ENCODE measurements at places on chromosomes 6 and 20.

DNA sequence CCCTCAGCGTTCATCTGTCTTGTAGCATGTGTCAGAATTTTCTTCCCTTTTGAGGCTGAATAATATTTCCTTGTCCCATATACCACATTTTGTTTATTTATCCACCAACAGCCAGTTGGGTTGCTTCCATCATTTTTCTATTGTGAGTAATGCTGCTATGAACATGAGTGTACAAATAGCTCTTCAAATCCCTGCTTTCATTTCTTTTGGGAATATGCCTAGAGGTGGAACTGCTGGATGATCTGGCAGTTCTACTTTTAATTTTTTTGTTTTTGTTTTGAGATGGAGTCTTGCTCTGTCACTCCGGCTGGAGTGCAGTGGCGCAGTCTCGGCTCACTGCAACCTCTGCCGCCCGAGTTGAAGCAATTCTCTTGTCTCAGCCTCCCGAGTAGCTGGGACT lies 64.7 kb downstream of the SASH1 start:
- no peak for DNase-seq

GRCh38 chr20:24756292-24757025 lies 192.6 kb upstream of the CST7 start:
- no peak for DNase-seq

DNA sequence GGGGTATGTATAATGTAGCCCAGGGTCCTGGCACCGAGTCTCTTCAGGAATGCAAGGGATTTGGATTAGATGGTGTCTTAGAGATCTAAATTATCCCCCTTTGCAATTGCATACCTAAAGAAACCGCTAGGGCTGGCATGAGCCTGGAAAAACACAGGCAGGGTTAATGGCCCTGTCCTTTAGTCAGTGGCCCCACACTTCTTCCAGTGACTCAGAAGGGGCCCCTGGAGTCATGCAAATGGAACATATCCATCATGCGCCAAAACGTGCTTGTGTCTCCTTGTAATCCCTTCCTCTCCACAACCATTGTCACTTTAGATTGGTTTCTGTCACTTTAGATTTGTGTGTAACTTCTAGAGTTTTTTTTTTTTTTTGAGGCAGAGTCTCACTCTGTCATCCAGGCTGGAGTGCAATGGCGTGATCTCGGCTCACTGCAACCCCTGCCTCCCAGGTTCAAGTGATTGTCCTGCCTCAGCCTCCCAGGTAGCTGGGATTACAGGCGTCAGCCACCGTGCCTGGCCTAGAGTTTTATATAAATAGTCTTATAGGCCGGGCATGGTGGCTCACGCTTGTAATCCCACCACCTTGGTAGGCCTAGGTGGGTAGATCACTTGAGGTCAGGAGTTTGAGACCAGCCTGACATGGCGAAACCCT lies 8.7 kb upstream of the MYBL2 start:
- DNase-seq: peak; percentile 14

GRCh38 chr6:163128324-163128723 lies 286.2 kb upstream of the QKI start:
- no peak for DNase-seq

GRCh38 chr6:70860045-70860444 lies 96.8 kb downstream of the B3GAT2 start:
- DNase-seq: no peak

GRCh38 chr6:54722328-54722727 lies 124.2 kb upstream of the FAM83B start:
- no peak for DNase-seq

GRCh38 chr6:99136488-99136887 lies 188.7 kb upstream of the FBXL4 start:
- no peak for DNase-seq

GRCh38 chr20:19310541-19310940 lies 98.1 kb downstream of the SLC24A3 start:
- no peak for DNase-seq

GRCh38 chr20:41538810-41539596 lies 79.2 kb downstream of the CHD6 start:
- DNase-seq: no peak

- no peak for DNase-seq
These were observed 17.0 kb downstream of the MCM8 start for GRCh38 chr20:5967469-5967868.

DNA sequence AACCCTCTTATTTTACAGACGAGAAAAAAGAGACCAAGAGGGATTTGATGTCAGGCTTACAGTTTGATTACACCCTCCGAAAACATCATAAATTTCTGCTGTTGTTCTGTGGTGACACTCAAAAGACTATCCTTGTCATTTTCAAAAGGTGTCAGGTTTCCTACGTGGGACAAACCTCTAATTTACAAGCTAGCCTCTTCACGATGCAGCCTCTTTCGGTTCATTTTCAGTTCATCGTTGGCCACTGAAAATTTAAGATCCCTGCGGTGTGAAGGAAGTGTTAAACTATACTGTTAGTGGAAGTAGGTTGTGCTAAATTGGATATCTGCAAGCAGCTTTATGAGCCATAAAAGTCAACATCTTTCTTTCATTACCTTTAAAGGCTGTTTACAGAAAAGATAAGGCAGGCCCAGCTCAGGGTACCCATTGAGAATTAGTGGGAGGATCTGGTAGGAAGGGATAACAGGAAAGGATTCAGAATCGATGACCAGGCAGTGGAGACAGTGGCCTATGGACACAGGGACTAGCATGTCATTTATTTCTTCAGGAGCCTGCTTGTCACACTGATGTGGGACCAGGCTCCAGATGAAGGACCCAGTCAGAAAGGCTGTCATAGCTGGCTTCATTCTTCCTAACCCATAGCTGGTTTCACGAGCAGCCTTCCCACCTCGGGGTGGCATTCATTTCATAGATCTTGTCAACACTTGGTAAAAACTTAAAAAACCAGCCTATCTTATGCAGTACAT lies 329.1 kb upstream of the SOX4 start:
- DNase-seq: no peak

DNA sequence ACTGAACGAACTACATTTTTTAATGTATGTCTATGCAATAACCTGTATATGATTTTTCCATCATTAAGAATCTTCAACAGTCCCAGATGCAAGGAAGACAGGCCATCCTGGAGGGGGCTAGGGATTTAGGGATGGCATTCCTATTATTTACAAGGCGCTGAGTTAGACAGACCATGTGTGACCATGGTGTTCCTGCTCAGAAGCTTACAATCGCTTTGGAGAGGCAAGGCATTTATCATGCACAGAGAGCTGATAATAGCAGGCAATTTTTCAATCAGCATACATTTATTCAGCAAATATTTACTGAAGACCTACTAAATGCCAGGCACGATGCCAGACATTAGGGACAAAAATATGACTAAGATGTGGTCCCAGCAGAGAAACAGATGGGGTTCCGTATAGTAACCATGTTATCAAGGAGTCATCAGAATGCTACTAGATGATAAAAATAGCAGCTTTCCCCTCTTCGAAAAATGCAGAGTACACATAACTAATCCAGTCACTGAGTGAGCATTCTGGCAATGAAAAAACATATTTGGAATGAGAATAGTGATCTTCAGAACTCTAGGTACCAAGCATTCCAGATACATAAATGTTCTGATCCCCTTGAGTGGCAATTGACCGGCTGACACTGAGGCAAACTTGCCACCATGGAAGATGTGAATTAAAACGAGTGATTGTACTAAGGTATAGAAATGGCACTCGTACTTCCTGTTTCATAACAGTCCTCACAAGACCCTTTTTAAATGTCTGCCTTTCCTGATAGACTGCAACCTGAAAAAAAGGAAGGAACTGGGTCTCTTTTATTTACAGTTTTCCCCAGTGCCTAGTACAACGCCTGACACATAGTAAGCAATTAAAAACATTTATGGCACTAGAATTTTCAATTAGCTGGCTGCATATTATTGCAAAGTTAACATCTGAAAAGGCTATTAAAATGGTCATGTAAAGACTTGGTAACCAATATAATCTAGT lies 135.7 kb downstream of the ATXN1 start:
- no peak for DNase-seq

DNA sequence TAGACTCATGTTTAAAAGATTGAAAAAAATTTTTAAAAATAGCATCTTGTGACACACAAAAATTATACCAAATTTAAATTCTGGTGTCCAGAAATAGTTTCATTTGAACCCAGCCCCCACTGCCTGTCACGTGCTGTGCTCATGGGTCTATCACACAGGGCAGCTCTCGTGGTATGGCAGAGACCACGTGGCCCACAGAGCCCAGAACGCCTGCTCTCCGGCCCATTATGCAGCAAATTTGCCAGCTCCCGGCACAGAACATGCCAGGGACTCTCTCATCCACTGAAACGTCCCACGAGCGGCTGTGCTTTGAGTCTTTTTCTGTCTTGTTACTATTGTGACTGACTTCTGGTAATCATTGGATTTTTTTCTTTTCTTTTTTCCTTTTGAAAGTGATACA lies 224.3 kb downstream of the TTLL2 start:
- no peak for DNase-seq

DNA sequence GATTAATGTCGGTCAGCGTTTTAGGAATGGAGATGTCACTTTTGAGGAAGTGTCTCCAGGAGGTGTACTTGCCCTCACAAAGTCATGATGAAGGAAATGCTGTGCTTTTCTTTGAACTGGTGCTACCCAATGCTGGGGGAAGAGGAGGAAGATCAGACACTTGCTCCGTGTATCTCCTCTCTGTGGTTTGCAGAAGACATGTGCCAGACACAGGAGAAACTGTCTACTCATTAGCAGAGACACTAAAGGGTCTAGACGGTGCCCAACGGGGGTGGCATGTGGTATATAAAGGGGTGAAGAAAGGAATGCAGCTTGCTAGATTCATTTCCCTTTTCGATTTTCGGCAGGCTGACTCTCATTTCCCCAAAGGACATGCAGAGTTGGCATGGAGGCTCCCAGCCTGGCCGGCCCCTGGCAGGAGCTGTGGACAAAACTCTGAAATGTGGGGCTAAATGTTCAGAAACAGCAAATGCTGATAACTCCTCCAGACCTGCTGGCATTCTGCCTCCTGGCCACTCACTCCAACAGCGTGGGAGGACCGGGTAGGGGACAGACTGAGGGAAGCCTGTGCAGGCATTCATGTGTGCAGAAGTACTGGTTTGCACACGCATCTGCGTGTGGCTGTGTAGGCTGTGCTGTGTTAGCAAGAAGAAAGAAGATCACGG lies 59.6 kb upstream of the QKI start:
- no peak for DNase-seq

DNA sequence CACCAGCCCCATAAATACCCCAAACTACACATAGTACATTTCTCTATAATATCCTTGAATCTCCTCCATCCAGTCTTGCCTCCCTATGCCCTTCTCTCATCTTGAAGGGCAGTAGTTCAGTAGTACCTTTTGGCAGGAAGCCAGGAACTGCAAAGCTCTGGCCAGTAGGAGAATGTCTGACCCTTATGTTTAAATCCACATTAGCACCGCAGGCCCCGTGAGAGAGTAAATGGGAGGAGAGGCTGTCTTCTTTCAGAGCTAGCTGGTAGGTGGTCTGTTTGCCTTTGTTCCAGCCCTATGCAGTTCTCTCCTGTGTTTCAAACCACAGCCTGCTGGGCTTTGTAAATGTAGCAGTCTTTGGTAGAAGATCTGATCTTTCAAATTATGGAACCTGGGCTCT lies 690.7 kb downstream of the DOK5 start:
- no peak for DNase-seq

GRCh38 chr6:89116702-89117101 lies 1.2 kb downstream of the SRSF12 start:
- no peak for DNase-seq

DNA sequence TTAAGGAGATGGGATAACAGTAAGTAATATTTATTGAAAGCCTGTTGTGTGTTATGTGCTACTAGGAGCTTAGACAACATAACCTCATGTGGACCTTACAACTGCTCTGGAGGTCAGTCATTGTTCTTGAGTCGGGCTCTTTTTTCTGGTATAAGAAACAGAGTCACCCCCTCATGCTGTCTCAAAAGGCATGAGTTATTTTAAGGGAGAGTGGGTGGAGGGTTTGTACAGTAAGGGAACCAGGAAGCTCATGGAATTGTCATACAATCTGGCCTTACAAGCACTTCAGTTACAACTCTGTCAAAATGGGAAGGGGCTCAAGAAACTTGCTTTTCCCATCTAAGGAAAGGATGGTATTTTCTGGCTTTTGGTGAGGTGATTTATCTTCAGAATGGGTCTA lies 16.5 kb upstream of the DSE start:
- DNase-seq: no peak

DNA sequence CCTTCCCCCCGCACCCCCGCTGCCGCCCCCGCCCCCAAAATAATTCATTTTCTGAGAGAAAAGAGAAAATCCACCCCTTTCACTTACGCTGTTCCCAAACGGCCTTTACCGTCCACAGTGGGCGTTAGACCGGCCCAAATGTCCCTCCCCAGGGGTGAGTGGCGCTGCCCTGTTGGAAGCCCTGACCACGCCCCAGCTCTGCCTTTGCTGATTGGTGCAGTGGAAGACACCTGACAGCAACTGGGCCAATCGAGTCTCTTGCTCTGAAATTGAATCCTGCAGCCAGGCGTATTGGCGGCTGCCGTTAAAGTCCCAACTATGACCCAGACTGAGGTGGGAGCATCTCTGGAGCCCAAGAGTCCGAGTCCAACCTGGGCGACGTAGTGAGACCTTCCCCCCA lies 15.7 kb downstream of the ZFP64 start:
- DNase-seq: no peak

- DNase-seq: no peak
These were observed 16.5 kb downstream of the SMLR1 start for GRCh38 chr6:130843575-130844320.

DNA sequence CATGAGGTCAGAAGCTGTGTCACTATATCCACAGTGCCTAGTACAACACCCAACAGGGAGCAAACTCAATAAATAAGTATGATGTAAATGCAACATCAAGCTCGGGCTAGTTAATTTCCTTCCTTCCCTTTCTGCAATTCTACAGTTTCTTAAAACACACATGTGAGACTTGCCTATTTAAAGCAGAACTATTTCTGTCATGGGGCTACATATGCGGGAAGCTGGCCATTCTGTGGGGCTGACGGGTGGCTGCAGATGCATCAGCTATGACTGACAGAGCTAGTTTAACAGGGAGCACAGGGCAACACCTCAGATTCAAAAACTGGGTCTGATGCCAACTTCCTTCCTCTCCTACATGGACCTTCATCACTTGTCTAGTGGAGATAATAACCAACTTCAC lies 118.1 kb upstream of the ENPP5 start:
- DNase-seq: no peak

DNA sequence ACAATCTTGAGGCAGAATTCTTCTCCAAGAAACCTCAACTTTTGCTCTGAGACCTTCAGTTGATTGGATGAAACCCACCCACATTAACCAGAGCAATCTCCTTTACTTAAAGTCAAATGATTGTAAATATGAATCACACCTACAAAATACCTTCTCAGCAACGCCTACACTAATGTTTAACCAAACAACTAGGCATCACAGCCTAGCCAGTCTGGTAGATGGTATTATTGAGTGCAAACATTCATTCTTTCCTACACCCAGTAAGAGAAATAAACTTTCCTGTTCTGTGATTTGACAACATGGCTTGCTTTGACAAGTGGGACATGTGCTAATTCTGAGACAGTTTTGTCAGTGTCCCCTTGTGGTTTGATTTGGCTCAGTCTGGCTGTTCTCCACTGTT lies 252.2 kb downstream of the HACE1 start:
- DNase-seq: no peak

GRCh38 chr20:52193886-52194545 lies 2.4 kb upstream of the ZFP64 start:
- no peak for DNase-seq

GRCh38 chr20:11217326-11218172 lies 543.8 kb upstream of the JAG1 start:
- DNase-seq: no peak

All from stimulated activated CD8-positive, alpha-beta memory T cell treated with anti-CD3 and anti-CD28 coated beads, Interleukin-2, amount 100 ng/mL, for 48 hours (primary cell).